ENCODE measurements at places on chromosomes 2 and 18. TPM values are rescaled to one million over a fixed set of nuclear protein-coding genes. Genes with fewer than 3 reads are reported as not detected.

The MAB21L4 gene
- polyA plus RNA-seq: 0.12 TPM

The CAVIN2 gene
- 61.0 TPM for polyA plus RNA-seq

The DNAJC5G gene
- not detected for polyA plus RNA-seq

The KDSR gene
- 25.9 TPM for polyA plus RNA-seq

The SMARCAL1 gene
- polyA plus RNA-seq: 18.2 TPM

The SERPINB4 gene
- polyA plus RNA-seq: 0.18 TPM

The CXCR4 gene
- polyA plus RNA-seq: 32.2 TPM

The WDR35 gene
- 7.3 TPM for polyA plus RNA-seq

The QPCT gene
- 9.7 TPM for polyA plus RNA-seq

The SPATA3 gene
- polyA plus RNA-seq: not detected

The ALPI gene
- polyA plus RNA-seq: not detected
